A549 treated with DMSO at 1 μM for 4 hours (cell line): ENCODE measurements at places on chromosomes 12 and 14. TPM values are rescaled to one million over a fixed set of nuclear protein-coding genes. Genes with fewer than 3 reads are reported as not detected.

The AGAP2 gene
- 0.06 to 0.17 TPM (median 0.13 TPM) in 5 replicates for total RNA-seq

The JAG2 gene
- total RNA-seq = 16.4 to 27.3 TPM (median 21.3 TPM) in 5 replicates

The FGF6 gene
- total RNA-seq = not detected in 5 replicates

The RNASE7 gene
- total RNA-seq = not detected in 5 replicates

The OTX2 gene
- not detected in 5 replicates for total RNA-seq
